Naive thymus-derived CD8-positive, alpha-beta T cell (primary cell): ENCODE measurements at places on chromosomes 13 and 19.
A peak's percentile ranks its signal among the peaks of the same experiment; 100 is the strongest.

DNA sequence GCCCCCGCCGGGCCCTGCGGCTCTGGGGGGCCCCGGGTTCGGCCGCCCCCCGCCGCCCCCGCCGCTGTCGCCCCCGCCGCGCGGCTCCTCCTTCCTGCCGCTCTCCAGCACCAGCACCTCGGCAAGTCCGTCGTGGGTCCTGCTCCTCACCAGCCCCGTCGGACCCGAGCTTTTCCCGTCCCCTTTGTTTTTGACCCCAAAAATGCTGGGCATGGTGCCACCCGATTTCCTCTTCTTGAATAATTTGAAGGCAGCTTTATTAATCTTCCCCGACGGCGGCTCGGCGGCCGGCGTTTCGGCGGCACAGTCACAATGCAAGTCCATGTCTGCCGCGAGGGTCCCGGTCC is 945 bp downstream of the AMER2 start:
- no peak for DNase-seq

GRCh38 chr13:79128158-79128557 is 277.9 kb downstream of the RBM26 start:
- DNase-seq, result no peak

DNA sequence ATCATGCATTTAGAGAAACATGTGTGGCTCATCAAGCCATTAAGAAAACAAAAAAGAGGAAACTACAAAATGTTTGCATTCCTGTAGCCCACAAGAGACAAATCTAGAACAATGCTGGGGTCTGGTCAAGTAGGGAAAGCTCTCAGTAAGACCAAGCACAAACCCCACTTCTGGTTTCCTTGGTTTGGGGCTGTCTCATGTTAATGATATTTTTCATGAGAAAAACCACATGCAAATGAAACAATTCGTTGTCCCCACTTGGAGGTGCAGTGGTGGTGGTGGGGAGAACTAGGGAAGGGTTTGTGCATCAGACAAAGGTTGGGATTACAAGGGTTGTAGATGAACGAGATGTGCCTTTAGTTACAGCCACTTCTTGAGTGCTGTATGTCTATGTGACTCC is 7.0 kb upstream of the RB1 start:
- DNase-seq, result no peak

DNA sequence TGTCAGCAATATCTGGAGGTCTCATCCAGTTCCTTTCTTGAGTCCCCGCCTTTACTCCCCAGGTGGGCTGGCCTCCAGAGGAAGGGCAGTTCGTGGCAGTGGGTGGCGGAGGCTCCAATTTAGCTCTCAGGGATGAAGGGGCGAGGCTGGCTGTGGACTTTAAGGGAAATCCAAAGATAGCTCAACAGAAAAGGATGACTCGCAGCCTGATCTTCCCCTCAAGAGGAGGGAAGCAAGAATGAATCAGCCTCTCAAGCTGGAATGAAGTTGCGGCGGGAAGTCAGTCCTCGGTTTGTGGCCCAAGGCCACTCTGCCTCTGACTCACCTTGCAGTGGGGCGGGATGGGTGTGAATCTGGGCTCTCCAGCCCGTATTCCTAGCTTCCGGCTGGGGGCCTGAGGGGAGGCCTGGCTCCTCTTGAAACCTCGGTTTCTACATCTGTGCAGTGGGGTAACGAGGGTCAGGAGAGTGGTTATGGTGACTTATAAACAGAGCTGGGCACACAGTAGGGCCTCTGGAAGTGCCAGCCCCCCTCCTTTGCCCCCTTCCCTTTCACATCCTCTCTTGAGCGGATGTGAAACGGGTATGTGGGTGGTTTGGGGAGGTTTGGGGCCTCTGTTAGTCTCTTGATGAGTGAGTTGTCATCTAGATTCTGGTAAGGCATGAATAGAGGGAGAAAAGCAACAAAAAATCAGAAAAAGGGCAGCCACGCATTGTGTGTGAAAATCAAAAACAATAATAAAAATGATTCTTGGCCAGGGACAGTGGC is 10.5 kb upstream of the SMG9 start:
- peak; percentile 30 for DNase-seq

DNA sequence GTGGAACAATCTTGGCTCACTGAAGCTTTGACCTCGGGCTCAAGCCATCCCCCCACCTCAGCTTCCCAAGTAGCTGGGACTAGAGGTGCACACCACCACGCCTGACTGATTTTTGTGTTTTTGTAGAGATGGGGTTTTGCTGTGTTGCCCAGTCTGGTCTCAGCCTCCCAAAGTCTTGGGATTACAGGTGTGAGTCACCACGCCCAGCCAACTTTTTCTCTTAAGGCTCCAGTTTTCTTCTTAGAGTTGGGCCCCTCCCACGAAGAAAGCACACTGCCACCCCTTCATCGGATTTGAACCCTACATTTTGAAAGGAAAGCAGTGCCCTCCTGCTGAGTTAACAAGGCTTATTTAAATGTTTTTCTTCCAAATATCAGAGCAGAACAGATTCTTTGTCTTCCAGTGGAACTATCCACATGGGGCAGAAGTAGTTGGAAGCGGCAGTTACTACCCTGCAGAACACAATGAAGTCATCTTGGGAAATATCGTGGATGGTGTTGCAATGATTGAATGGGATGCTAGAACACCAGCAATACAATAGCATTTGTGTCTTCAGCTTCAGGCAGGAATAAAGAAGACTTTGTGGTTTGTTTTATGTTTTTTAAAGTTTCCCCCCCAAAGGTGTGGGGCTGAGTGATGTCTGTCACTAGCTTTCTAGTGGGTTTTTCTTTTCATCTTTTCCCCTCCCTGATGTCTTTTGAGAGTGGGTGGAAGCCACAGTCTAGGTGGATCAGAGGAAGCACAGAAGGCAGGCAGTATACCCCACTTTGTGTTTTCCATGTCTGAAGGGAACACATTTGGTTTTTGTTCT is 8.9 kb downstream of the ACTN4 start:
- DNase-seq, result peak; percentile 78
